COR-L47 (cell line): ENCODE measurements at places on chromosomes 3 and 15.
A peak's percentile ranks its signal among the peaks of the same experiment; 100 is the strongest.

DNA sequence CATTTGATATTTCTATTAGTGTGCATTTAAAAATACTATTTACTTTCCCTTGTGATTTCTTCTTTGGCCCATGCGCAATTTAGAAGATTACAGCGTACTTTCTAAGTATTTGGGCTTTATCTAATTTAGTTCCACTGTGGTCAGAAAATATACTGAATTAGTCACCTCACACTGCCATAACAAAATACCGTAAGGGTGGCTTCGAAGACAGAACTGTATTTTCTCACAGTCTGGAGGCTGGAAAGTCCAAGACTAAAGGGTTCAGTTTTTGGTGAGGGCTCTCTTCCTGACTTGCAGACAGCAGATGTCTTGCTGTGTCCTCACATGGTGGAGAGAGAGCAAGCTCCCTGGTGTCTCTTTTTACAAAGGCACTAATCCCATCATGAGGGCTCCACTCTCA, 286.2 kb downstream of the ADAMTSL3 start:
- no peak for DNase-seq

- no peak for DNase-seq
Observed at GRCh38 chr3:104005815-104006214, 1360.9 kb upstream of the ALCAM start.

DNA sequence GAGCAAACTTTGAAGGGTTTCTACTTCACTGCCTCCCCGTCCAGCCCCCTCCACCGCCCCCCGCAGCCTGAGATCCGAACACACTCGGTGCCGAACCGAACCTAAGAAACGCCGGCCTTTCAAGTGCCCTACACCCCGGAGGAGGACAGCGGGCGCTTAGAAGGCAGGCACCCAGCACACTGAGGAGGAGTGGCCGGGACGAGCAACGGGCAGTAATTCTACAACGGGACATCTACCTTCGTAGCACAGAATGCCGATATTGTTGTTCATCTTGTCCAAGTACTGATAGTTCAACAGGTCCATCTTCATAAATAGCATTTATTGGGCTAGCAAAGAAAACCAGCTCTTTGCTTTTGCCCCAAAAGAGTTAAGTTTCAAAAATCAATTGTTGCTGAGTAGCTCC, 513 bp downstream of the VGLL4 start:
- DNase-seq: no peak

GRCh38 chr15:88909956-88910831, 3.0 kb downstream of the MFGE8 start:
- DNase-seq: no peak

DNA sequence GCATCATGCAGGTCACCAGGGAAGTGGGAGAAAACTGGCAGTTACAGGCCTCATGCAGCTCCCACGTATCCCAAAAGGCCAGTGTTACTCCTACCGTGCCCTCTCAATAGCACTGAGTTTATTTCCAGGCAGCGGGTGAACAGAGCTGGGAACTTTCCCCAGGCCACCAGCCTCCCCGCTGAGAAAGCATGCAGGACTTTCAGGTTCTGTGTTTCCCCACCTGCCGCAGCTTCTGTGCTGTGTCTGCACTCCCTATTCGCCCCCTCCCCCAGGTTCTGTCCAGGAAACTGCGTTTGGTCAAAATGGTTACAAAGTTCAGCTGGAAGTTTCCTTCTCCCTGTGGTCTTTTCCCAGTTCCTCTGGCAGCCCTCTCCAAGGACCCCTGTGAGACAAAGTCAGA, 21.4 kb downstream of the NEK11 start:
- no peak for DNase-seq

DNA sequence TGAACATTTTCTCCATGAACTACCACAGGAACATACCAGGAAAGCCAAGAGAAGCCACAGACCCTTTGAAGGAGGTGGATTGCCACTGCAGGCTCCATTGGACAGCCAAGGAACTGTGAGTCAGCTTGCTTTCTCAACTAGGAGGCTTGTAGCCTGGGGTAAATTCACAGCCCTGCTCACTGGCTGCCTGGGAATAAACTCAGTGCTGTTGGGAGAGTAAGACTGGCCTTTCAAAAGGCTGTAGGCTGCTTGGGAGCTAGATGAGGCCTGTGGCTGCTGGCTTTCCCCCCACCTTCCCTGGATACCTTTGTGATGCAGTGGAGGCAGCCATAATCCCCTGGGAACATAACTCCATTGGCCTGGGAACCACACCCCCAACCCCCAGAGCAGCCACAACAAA, 223.5 kb upstream of the RBMS3 start:
- no peak for DNase-seq

- DNase-seq: no peak
Observed at GRCh38 chr3:107942244-107942643, 148.6 kb downstream of the CD47 start.

GRCh38 chr3:114192136-114192535, 13.3 kb upstream of the DRD3 start:
- peak; percentile 31 for DNase-seq

DNA sequence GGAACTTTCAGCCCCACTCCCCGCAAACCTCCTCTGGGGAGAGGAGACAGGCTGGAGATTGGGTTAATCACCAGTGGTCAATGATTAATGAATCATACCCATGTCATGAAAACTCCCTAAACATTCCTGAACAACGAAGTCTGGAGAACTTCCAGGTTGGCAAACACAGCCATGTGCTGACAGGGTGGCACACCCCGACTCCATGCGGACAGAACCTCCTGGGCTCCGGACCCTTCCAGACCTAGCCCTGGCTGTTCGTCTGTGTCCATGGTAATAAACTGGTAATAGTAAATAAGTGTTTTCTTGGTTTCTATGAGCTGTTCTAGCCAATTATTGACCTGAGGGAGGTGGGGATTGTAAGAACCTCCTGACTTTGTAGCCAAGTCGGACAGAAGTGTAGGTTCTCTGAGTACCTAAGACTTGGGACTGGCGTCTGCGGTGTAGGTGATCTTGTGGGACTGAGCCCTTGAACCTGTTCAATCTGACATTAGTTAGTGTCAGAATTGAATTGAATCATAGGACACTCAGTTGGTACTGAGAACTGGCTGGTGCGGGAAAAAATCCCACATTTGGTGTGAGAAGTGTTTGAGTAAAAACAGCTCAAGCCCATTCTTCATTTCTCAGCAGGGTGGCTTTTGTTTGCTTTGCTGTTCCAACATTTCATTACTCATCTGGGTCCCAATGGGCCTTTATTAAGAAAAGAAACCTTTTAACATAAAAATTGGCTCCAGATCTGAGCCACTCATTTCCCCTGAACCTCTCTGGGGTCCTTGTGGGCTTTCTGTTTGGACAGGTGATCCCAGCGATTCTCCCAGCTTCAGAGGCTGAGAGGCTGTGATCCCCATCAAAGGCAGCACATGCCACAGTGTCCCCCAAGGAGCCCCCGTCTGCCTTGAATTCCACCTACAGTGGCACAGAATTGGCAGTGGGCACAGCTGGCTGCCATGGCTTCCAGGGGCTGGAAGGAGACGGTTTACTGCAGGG, 151.0 kb downstream of the TJP1 start:
- no peak for DNase-seq

GRCh38 chr3:107429320-107430181, 52.3 kb downstream of the CCDC54 start:
- DNase-seq: peak; percentile 55

DNA sequence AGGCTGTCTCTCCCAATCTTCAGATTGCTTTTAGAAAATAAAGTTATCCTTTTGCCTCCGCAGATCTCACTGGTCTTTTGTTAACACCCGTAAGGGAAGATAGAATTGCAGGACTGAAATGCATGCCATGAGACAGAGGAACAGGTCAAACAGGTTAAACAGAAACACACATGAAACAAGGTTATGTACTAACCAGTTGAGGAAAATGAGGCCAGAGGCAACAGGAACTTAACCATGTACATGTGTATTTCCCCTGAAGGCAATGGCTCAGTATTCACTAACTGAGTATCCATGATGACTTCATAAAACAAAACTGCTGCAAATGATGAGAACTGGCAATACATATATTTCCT, 169.1 kb upstream of the NSMCE3 start:
- DNase-seq: no peak

- no peak for DNase-seq
Observed at GRCh38 chr3:111692593-111693552, 97.7 kb upstream of the ZBED2 start.

DNA sequence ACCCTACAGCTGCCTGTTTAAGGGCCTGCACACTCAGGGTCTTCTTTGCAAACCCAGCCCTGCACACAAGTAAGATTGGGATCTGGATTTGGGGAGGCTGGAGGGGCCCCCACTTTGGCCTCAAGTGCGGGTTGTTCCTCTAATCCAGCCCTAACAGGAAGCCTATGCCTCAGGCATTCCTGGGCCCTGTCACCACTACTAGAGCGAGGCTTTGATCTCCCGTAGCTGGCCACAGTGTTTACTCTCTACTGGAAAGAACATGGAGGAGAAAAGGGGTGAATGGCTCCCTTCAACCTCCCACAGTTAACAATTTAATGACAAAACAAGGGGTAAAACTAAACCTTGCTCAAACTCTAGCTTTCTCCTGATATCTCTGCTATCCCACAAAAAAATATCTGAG, 48.4 kb downstream of the DZIP1L start:
- DNase-seq: no peak

DNA sequence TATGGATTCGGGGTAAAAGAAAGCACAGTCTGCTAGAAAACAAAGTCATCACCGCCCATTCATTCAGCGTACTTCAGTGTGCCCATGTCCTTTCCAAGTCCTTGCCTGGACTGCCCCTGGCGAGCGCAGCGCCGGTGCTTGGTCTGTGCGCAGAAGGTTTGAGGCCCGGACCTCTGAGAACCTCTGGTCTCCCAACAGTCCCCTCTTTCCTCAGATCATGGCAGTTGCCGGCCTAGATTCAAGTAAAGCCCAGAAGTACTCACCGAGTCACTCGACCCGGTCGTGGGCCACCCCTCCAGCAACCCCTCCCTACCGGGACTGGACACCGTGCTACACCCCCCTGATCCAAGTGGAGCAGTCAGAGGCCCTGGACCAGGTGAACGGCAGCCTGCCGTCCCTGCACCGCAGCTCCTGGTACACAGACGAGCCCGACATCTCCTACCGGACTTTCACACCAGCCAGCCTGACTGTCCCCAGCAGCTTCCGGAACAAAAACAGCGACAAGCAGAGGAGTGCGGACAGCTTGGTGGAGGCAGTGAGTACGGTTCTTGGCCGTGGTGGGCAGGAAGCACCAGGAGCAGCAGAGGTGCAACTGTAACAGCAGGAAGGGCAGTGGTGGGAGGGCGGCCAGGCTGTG, 36.3 kb downstream of the CHDH start:
- DNase-seq: no peak

DNA sequence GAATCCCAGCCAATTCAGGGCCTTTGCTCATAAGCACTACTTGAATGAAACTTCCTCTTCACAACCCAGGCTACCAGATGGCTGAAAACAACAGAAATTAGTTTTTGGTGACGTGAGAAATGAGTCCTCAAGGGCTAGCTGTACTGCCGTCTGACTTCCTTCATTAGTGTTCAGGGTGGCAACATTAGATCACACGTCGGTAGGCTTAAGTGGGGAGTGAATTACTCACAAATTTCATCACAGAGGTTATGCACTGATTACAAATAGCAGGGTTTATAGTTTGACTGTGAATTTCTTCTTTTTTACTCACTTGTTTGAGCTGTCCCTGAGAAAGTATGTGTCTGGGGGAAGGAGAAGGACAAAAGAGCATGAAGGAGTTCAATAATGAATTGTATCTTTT, 397.2 kb downstream of the GAP43 start:
- no peak for DNase-seq

DNA sequence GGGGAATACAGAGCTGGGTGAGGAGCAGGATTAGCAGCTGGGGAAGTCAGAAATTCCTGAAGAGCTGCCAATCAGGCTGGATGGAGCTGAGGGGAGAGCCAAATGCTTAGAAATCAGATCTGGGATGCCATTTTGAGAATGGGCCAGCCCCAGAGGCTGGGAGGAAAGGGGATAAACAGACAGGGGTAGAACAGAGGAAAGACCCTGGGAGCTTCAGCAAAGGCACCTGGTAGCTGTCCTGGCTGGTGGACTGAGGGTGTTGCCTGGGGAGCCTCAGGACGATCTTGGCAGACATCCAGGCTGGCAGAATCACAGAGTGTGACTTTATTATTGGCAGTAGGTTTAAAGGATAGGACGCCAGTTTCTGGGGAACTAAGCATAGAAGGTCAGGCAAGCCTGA, 97.8 kb downstream of the SQOR start:
- peak; percentile 61 for DNase-seq

- no peak for DNase-seq
Observed at GRCh38 chr3:14206548-14207177, 28.0 kb downstream of the LSM3 start.

GRCh38 chr3:52128118-52128683, 26.0 kb downstream of the POC1A start:
- no peak for DNase-seq
